ENCODE measurements at places on chromosomes 2 and 18.

DNA sequence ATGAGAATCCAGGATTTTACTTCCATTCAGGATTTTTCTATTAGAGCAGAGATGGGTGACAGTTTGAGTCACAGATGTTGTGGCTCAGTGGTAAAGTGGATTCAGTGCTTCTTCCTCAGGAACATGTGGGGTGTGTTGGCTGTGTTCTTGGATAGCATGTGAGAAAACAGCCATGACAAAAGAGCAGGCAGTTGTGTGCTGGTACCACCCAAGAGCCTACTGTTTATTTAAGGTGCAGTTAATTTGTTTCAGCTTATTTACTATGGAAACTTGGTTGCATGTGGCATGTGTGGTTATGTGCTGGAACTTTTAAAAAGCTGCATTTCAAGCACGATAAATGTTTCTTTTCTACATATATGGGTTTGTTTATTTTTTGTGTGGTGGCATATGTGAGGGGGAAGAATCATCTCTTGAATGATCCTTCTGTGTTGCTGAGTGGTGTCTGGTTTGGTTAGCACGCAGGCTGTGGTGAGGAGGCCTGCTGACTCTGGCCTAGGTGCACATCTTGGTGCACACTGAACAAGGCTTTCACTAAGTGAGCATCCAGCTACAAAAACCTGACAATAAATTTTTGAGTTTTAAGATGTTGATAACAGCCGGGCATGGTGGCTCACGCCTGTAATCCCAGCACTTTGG lies 67.3 kb downstream of the SPTBN1 start:
- no peak for DNase-seq

- no peak for DNase-seq
These were observed 8.5 kb downstream of the MEIS1 start for GRCh38 chr2:66443186-66443978.

- DNase-seq: no peak
These were observed 292.8 kb downstream of the SOX11 start for GRCh38 chr2:5984946-5985345.

- DNase-seq: no peak
These were observed 33.0 kb downstream of the TMEFF2 start for GRCh38 chr2:192161656-192162290.

- DNase-seq: no peak
These were observed 93.1 kb downstream of the RHOB start for GRCh38 chr2:20539776-20540586.

GRCh38 chr18:62486290-62486964 lies 36.4 kb upstream of the ZCCHC2 start:
- no peak for DNase-seq

- DNase-seq: no peak
These were observed 7.6 kb upstream of the SERPINB12 start for GRCh38 chr18:63534615-63535014.
